ENCODE measurements at places on chromosomes 3 and 15. TPM values are rescaled to one million over a fixed set of nuclear protein-coding genes. Genes with fewer than 3 reads are reported as not detected.

CLDN16 gene
- total RNA-seq = not detected

LMCD1 gene
- 10.7 TPM for total RNA-seq

DISP2 gene
- 0.69 TPM for total RNA-seq

LSM3 gene
- total RNA-seq = 9.8 TPM

Data from melanocyte of skin (primary cell).